Naive B cell (primary cell): ENCODE measurements at places on chromosomes 16 and 17. TPM values are rescaled to one million over a fixed set of nuclear protein-coding genes. Genes with fewer than 3 reads are reported as not detected.

The MPHOSPH6 gene
- 15.9 TPM for polyA plus RNA-seq

The FOXC2 gene
- not detected for polyA plus RNA-seq

The NOG gene
- polyA plus RNA-seq, result not detected

The BCAS3 gene
- polyA plus RNA-seq, result 35.8 TPM

The CLDN7 gene
- 6.9 TPM for polyA plus RNA-seq

The KRTAP9-9 gene
- polyA plus RNA-seq, result not detected

The ARL5C gene
- not detected for polyA plus RNA-seq

The CLEC19A gene
- polyA plus RNA-seq, result not detected

The LGALS9 gene
- 70.6 TPM for polyA plus RNA-seq

The CBFA2T3 gene
- 7.2 TPM for polyA plus RNA-seq

The CLDN6 gene
- polyA plus RNA-seq, result not detected

The NPB gene
- not detected for polyA plus RNA-seq

The AARS1 gene
- polyA plus RNA-seq, result 29.2 TPM

The KRT40 gene
- polyA plus RNA-seq, result not detected

The ZG16 gene
- polyA plus RNA-seq, result not detected

The CCL17 gene
- polyA plus RNA-seq, result not detected

The SRCIN1 gene
- polyA plus RNA-seq, result not detected

The KRTAP4-12 gene
- 0.30 TPM for polyA plus RNA-seq

The TEN1 gene
- polyA plus RNA-seq, result 24.4 TPM

The NPIPA2 gene
- polyA plus RNA-seq, result not detected

The KRT36 gene
- polyA plus RNA-seq, result not detected

The TBC1D3B gene
- not detected for polyA plus RNA-seq

The GFOD2 gene
- 6.5 TPM for polyA plus RNA-seq

The KRT28 gene
- not detected for polyA plus RNA-seq

The CYLD gene
- polyA plus RNA-seq, result 79.4 TPM

The PPP1R27 gene
- not detected for polyA plus RNA-seq

The PLEKHH3 gene
- not detected for polyA plus RNA-seq

The MPO gene
- 0.12 TPM for polyA plus RNA-seq

The TBC1D3E gene
- not detected for polyA plus RNA-seq

The TNK1 gene
- 1.6 TPM for polyA plus RNA-seq

The CHST6 gene
- 0.17 TPM for polyA plus RNA-seq

The EVPLL gene
- not detected for polyA plus RNA-seq

The KRTAP1-5 gene
- not detected for polyA plus RNA-seq

The PPY gene
- not detected for polyA plus RNA-seq

The HCRT gene
- polyA plus RNA-seq, result not detected

The RRAD gene
- not detected for polyA plus RNA-seq

The KCNJ18 gene
- polyA plus RNA-seq, result not detected

The SP2 gene
- 7.6 TPM for polyA plus RNA-seq

The RAMP2 gene
- polyA plus RNA-seq, result not detected

The GRIN2A gene
- 0.04 TPM for polyA plus RNA-seq

The C17orf50 gene
- polyA plus RNA-seq, result not detected

The MBTD1 gene
- polyA plus RNA-seq, result 11.8 TPM

The HBZ gene
- not detected for polyA plus RNA-seq

The CD300E gene
- polyA plus RNA-seq, result not detected

The PPP1R1B gene
- not detected for polyA plus RNA-seq

The PIRT gene
- polyA plus RNA-seq, result not detected

The TCAP gene
- polyA plus RNA-seq, result not detected

The ATP2C2 gene
- not detected for polyA plus RNA-seq

The ZNF200 gene
- polyA plus RNA-seq, result 13.4 TPM

The TRPV3 gene
- not detected for polyA plus RNA-seq

The CALB2 gene
- polyA plus RNA-seq, result not detected

The MYH8 gene
- not detected for polyA plus RNA-seq

The ITGAL gene
- 36.8 TPM for polyA plus RNA-seq

The GPRC5B gene
- not detected for polyA plus RNA-seq

The CCDC200 gene
- 0.82 TPM for polyA plus RNA-seq

The TNFSF13 gene
- polyA plus RNA-seq, result 43.1 TPM
